ENCODE measurements at places on chromosomes 6 and 20.
A peak's percentile ranks its signal among the peaks of the same experiment; 100 is the strongest.

DNA sequence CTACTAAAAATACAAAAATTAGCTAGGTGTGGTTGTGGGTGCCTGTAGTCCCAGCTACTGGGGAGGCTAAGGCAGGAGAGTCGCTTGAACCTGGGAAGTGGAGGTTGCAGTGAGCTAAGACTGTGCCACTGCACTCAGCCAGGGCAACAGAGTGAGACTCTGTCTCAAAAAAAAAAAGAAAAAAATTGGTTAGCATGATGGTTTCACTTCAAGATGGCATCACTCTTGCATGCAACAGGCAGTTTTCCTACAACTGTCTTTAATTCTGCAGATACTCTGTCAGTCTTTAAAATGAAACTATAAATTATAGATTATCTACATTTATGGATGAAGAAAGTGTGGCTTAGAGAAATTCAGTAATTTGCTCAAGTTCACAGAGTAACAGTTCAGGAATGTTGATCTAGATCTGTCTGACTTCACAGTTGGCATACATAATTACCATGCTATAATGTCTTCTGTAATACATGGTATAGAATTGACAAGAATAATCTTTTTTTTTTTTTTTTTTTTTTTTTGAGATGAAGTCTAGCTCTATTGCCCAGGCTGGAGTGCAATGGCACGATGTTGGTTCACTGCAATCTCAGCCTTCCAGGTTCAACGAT, 27.0 kb downstream of the ITCH start:
- DNase-seq: no peak

GRCh38 chr6:129766959-129767728, 57.2 kb upstream of the ARHGAP18 start:
- peak; percentile 38 for DNase-seq

DNA sequence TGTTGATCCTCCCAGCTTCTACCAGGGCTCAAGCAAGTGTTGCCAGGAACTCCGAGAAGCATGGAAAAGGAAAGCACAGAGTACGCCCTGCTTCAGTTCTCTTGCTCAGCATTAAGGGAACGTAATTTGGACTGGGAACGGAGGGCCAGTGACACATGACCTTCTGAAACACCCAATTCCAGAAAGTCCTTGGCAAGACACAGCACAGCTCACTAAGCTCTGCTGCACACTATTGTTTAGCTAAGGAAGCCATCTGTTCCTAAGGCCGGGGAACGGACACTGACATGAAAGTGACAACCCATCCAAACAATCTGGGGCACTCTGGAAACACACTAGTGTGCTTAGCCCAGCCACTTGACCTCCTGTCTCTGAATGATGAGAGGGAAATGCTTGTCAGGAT, 56.9 kb upstream of the NXT1 start:
- no peak for DNase-seq

DNA sequence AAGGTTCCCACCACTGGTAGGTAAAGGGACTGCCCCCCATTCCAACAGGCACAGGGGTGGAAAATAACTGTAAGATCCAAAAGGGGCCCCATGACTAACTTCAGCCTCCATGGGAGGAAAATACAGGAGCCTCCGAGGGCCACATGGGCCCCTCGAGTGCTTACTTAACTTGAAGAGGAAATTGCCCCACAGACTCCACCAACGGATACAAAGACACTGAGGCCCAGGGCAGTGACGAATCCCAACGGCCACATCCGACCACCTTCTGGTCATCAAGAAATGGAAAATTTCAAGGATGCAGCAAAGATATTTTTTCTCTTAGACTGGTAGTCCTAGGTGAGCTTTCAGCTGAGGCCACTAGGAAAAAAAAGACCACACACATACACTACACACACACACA, 116.0 kb upstream of the MRPS10 start:
- DNase-seq: no peak

GRCh38 chr20:24588047-24588635, 118.7 kb downstream of the SYNDIG1 start:
- DNase-seq: no peak

- no peak for DNase-seq
Measured at GRCh38 chr6:134422426-134423231, 104.7 kb upstream of the SGK1 start.

- DNase-seq: no peak
Measured at GRCh38 chr6:137261761-137262160, 42.6 kb upstream of the IFNGR1 start.

DNA sequence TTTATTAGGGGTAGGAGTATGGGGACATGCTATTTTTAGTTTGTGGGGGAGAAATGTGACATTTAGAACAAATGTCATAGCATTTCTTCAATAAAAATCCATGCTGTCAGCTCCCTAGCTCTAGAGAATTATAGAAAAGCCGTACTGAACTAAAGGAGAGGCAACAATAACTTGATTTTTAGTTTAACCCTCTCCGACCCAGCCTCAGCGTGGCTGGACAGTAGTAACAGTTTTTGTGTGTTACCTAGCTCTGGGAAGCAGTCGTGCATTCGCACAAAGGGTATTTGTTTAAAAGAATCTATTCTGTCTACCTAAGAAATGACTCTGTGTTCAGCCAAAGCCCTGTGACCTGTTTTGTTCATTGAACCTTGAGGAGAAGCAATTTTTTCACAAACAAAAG, 442.4 kb upstream of the SOX4 start:
- DNase-seq: no peak

DNA sequence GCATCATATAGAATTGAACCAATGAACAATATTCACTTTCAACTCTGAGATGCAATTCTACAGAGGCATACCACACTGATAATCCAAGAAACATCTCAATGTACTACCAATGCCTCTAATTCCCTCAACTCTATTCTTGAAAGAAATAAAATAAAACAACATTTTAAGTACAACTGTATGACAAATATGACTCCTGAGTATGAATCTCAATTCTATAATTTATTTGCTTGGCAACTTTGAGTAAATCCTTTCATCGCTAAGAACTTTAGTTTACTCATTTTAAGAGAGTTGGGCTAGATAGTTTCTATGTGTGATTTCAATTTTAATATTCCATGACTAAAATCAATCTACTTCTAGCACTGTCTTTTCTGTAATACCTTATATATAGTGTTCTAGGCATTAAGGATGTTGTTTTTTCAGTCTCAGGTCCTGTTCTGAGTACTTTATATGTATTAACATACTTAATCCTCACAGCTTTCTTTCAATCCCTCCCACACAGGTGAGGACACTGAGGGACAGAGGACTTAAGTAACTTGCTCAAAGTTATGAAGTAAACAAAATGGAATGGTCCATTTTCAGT, 33.4 kb downstream of the GOPC start:
- DNase-seq: no peak

DNA sequence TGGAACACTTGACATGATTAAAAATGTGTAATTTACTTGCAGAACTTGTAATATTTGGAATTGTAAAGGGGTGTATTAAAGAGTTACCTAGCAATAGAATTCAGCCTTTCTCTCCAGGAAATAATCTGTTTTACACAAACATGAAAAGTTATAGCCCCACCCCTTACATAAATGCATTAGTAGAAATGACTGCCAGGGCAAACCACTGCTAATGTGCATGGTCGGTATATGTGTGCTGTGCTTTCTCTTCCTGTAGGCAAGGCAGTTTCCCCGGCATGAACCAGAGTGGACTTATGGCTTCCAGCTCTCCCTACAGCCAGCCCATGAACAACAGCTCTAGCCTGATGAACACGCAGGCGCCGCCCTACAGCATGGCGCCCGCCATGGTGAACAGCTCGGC, 156.5 kb downstream of the TMEM242 start:
- DNase-seq: no peak

DNA sequence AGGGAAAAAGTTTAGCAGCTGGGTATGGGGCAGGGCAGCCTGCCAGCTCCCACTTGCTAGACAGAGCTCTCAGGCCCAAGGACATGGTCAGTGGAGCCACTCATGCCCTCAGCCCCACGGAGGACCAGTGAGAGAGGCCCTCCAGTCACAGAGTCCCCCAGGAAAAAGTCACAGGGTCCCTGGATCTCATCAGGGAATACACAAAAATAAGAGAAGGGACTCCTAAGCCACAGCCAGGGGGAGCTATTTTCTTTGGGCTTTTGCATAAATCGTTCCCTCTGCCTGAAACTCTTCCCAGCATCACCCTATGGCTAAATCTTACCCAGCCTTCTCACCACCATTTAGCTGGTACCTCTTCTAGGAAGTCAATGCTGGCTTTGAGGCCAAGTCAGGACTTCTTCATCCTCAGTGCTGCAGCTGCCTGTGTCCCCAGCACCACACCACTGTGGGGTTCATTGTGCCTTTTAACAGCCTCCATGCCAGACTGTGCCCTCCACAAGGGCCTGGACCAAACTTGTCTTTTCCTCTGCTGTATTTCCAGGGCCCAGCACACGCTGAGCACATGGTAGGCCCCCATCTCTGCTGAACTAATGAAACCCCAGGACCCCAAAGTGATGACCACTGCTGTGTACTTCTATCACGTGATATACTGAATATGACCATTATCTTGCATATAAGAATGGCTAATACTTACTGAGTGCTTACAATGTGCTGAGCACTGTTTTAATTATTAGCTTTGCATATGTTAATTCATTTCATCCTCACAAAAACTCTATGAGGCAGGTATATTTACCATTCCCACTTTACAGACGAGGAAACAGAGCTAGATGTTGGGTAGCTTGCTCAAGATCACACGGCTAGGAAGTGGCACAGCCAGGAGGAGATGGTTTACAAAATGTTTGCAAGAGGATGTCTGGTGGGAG, 2.0 kb downstream of the ZNF335 start:
- DNase-seq: no peak

- no peak for DNase-seq
Measured at GRCh38 chr6:78701407-78701806, 165.9 kb upstream of the IRAK1BP1 start.

DNA sequence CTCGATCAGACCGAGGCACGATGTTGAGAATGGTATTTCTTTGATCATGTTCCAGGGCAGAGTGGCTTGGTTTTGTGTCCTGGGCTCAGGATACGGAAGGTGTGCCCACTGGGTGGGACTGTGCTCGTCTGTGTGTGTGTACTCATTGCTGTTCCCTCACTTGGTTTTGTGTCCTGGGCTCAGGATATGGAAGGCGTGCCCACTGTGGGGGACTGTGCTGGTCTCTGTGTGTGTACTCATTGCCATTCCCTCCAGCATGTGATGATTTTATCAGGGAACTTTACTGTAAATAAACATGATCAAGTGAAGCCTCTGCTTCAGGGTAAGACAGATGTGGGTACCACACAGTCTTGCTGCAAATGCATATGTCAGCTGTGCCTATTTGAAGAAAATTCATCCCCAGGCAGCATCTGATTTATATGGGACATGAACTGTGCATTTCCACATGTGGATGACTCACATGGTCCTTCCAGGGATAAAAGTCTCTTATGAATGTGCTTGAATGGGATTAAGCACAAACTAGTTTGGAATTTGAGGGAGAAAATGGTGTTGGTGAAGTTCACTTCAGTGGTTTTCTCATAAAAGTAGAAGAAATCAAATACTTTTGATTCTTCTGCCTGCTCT, 274.3 kb downstream of the QKI start:
- no peak for DNase-seq

GRCh38 chr20:41245086-41245707, 72.3 kb downstream of the ZHX3 start:
- no peak for DNase-seq

DNA sequence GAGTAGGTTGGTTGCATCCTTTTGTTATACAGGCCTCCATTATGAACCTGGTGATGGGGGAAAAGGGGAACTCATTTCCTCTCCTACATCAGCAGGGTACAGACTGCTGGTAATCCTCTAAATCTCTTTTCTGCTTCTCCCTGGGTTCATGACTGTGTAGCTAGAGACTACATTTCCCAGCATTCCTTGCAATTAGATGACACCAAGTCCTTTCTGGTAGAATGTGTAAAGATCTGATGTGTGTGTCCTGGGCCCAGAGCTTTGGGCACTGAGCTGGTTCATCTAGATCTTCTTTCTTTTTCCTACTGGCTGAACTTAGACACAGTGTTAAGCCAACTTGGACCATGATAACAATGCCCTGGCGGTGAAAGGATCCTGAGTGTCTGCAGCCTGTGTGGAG, 104.7 kb upstream of the IFNGR1 start:
- DNase-seq: no peak

DNA sequence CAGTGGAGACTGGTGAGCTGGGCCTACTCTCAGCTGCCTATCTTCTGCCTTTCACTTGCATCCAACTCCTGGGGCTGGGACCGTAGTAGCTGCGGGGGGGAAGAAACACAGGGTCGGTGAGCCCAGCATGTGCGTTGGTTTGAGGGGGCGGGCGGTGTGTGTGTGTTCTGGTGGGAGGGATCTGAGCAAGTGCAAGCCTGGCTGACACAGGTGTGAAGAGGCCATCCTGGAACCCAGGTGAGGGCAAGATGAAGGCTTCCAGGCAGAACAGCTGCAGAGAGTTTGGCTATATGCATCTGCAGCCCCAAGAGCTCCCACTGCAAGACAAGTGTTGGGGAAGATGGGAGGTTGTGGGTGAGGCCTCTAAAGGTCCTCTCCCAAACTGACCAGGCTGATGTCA, 30.6 kb downstream of the MOCS1 start:
- no peak for DNase-seq

- DNase-seq: no peak
Measured at GRCh38 chr6:135555550-135555949, 58.0 kb upstream of the AHI1 start.

- DNase-seq: no peak
Measured at GRCh38 chr6:10791673-10792072, 44.1 kb downstream of the TMEM14B start.

GRCh38 chr6:31377029-31377428, 20.1 kb upstream of the HLA-B start:
- no peak for DNase-seq

- DNase-seq: no peak
Measured at GRCh38 chr6:98539741-98540140, 294.6 kb upstream of the POU3F2 start.

- no peak for DNase-seq
Measured at GRCh38 chr6:46901882-46902314, 19.8 kb downstream of the ADGRF5 start.

DNA sequence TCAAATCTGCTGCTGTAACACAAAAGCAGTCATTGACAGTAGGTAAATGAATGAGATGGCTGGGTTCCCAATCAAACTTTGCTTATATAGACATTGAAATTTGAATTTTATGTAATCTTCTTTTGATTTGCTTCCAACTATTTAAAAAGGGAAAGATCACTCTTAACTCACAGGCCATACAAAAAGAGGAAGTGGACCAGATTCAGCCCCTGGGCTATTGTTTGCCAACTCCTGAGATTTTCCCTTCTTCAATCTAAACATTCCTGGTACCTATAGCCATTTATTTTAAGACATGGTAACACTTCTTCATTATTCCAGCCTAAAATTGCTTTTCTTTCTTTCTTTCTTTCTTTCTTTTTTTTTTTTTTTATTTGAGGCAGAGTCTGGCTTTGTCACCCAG, 260.6 kb downstream of the TFAP2A start:
- no peak for DNase-seq

All from stimulated activated CD4-positive, alpha-beta T cell treated with anti-CD3 and anti-CD28 coated beads, Interleukin-1b, Interleukin-23, amount 100 ng/mL, for 4 hours (primary cell).